Ammon's horn (tissue), 1 donor: ENCODE measurements at places on chromosomes 3 and 15.

GRCh38 chr15:40062816-40063562 is 24.0 kb upstream of the SRP14 start:
- DNase-seq, result no peak

- DNase-seq, result no peak
Observed at GRCh38 chr3:179551349-179552105, 11.2 kb upstream of the ACTL6A start.

GRCh38 chr15:90413411-90414379 is 25.7 kb downstream of the IQGAP1 start:
- DNase-seq, result no peak

GRCh38 chr15:82750831-82751180 is 41.1 kb upstream of the AP3B2 start:
- no peak for DNase-seq

DNA sequence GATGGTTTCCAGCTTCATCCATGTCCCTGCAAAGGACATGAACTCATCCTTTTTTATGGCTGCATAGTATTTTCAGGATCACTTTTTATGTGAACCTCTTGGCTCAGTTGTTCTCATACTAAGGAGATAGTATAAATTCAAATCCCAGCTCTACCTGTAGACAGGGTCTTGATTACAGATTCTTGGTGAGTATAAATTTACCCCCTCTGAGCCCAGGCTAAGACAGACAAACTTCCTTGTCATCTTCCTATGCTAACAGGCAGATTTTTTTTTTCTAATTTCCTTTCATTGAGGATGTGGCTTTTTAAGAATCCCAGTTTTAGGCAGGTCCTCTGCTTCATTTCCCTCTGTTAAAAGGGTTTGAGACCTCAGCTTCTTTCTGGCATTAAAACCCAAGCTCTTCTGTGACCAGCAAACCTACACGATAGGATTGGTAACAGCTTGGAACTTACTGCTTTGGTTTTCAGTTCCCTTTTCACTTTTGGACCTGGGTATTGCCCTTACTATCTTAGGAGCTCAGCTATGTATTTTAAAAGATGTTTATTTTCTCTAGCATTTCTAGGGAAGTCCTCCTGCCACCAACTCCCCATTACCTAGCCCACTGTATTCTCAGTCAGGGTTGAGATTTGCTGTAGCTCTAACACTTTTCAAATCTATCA is 72.5 kb downstream of the VPS8 start:
- DNase-seq, result no peak

- no peak for DNase-seq
Observed at GRCh38 chr15:62426387-62426956, 261.4 kb upstream of the C2CD4B start.

GRCh38 chr3:152718810-152719209 is 116.1 kb upstream of the P2RY1 start:
- DNase-seq, result no peak

DNA sequence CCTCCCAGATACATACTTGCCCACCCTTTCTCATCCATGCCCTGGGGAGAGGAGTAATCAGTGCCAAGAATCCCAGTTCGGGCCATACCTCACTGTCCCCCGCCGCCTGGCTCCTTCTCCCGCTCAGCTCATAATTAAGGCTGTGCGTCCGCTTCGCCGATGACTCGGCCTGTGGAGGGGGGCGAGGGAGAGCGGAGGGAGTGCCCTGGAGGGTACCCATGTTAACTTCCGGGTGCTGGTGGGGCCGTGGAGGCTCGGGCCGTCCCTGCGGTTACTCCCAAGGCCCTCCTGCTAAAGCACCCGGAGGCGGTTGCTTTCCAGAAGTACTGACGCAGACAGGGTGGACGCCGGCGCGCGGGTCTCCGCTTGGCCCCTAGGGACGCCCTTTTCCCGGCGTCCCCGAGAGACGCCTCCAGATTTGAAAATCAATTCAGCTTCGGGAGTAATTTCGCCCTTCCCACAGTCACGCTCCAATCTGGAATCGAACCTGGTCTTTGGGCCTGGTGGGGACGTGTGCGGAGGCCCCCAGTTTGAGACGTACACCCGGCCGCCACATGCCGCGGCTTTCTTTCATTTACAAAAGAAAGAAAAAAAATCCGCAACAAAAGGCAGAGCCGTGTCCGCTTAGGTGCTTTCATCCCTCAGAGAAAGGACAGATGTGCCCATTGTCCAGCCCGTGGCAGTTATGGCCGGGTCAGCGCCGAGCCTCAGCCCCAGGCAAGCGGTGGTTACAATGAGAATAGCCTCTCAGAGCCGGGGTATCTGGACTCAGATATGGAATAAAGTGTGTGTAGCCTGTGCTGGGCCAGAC is 1.0 kb upstream of the ONECUT1 start:
- DNase-seq, result peak; percentile 24

GRCh38 chr3:184765730-184766074 is 46.3 kb upstream of the VPS8 start:
- peak; percentile 45 for DNase-seq

DNA sequence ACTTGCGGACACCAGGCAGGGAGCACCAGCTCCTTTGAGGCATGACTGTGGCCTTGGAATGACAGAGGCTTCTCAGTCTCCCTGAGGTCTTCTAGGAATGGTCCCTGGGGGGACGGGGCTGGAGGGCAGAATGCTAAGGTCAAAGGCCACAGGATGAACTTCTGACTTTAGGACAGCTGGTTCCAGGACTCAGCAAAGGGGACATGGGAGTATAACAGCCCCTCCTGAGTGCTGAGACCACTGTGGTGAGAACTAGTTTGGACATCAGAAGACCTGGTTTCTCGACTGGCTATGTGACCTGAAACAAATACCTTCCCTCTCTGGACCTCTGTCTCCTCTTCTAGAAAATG is 17.8 kb downstream of the ITGA11 start:
- DNase-seq, result no peak

DNA sequence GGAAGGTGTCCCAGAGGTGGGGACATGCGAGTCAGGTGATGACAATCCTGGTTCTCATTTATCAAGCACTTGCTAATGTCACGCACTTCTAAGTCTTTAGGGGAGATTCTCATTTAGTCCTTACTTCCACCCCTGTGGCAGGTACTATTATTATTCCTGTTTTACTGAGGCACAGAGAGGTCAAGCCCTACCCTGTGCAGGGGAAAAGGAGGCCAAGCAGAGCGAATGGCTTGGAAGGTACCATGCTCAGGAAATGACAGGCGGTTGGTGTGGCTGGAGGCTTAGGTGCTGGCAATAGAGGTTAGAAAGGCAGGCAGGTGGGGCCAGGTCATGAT is 268.9 kb downstream of the UACA start:
- DNase-seq, result no peak

DNA sequence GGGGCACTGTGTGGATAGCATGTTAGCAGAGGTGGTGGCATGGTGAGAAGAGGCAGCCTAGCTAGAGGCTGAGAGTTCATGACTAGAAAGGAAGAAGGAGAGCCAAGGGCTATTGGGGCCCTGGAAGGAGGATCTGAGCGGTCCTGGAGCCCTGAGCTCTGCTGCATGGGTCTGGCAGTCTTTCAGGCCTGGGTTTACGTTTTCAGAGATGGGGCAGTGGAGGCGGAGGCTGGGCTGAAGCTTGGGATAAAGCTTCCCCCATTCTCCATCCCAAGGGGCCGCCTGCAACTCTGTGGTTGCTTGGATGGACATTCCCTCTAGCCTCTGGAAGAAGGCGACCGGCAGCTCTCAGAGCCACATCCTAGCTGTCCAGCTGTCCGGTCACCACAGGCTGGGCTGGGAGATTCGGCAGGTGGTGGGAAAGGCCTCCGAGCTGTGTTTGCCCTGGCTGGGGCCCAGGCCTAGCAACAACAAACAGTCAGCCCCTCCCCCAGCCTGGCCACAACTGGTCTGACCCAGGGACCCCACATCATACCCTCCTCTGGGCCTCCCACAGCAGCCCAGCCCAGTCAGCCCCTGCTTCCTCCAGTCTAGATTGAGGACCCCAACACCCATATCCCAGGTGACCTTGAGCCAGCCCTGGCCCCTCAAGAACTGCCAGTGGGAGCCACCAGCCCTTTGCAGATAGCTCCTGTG is 1.8 kb upstream of the SLC38A3 start:
- DNase-seq, result no peak

DNA sequence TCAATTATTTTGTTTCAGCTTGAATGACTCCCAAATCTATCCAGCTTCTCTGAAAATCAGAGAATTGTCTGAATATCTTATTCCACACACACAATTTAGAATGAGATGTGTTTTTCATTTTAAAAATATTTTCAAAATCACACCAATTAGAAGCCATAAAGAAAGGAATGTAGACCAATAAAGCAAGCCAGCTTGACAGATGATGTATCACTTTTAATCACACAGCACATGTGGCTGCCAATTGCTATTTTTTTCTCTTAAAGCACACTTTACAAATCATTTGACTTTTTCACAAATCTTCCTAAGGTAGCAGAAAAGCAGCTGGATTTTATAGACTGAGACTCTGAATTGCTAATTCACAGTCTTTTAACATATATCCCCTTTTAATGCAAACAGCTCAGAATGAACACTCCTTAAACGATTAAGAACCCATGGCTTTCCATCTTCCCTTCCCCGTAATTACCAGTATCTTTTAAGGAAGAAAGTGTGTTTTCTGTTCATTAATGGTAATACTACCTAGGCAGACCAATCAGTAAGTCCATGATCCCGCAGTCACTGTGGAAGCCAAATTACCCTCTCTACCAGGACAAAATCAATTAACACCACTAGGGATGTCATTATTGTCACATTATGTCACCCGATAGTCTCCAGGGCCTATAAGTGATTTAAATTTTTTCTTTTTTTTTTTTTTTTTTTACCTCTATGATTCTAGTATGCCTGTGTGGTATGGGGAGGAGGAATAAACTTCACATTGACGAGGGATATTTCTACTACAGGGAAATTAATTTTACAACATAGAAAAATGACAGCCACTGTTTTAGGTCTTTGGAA is 250.0 kb upstream of the VEPH1 start:
- no peak for DNase-seq

GRCh38 chr3:23809840-23810342 is 4.1 kb downstream of the UBE2E1 start:
- no peak for DNase-seq

DNA sequence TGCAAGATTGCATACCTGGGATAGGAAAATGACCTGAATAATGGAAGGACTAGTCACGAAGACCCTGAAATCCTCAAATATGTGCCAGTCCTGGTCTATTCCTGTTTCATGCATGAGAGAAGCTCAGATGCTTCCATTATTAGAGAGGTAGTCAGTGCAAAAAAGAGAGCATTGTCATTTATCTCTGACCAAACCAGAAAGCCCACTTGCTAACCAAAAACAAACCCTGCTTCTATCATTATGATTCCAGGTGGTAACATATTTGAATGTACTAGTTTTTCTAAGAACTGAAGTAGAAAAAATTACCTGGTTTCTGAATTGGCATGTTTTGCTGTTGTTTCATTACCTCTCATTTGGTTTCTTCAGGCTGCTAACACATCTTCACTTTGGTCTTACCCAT is 160.8 kb upstream of the MANF start:
- DNase-seq, result no peak

DNA sequence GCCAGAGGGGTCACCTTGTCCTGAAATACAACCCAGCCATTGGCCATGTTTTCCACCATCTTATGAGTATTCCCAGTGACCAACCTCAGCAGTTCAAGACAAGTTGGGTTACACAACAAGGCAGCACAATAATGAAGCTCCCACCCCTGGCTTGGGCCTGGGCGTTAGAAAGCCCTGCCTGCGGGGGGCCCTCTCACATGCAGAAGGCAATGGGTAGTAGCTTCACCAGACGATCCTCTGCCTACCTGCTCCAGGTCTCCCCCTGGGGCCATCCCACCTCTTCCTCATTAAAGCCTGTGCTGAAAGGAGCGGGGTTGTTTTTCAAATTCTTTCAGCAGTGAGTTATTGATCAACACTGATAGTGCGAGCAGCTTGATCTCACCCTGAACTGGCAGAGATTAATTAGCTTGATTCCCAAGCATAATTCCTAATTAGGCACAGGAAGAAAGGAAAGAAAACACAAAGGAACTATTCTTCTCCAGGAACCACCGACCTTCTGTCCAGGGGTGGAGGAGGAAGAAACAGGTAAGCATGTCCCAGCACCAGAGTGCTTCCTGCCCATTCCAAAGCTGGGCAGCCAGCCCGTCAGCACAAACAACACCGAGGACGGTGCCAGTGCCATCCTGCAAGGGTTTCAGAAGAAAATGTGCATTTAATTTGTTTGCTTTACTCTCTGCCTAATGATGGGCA is 79.7 kb upstream of the CGNL1 start:
- DNase-seq, result no peak

DNA sequence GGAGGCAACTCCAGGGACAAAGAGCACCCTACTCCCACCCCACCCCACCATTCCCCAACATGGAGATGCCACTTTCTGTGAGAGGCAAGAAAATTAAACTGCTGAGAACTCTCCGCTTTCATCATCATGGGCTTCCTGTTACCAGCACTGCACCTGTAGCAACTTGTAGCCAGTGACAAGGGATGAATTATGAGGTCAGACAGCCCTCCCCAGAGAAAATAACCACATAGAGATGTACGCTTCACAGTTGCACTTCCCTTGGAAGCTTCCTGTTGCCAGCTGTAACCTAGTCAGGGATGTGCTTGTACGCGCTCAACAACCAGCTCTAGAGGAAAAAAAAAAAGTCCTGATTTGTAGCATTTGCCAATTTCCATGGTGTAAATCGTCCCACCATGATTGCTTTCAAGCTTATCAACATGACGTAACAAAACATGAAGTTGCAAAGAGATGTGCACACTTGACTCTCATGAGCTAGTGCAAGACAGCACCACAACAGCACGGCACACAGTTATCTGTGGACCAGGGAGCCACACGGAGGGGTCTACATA is 145.4 kb downstream of the RAB11A start:
- DNase-seq, result no peak

DNA sequence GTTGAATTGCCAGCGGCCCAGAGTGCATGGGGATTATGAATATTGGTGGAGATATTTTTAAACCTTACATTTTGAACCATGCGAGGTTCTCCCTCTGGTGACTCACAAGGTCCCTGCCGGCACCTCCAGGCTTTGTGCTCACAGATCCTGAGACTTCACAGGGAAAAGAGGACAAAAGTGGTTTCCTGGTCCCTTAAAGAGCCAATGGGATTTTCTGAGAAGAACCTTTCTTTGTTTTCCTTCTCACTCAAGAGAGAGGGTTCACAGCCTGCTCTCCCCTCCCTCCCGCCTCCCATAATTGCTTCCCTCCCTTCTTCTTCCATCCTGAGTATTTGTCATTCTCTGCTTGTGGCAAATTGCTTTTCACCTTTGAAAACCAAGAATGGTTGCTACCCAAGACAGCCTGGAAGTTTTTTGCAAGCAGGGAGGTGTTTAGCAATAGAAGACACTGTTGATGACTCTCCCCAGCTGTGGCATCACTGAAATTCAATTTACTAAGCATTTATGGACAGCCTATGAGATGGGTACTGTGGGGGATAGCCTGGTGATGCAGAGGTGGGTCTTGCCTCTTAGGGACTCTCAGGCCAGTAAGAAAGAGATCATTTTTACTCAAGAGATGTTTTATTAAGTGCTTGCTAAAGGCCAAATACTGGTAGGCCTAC is 76.6 kb downstream of the CPN2 start:
- DNase-seq, result no peak
